Hematopoietic multipotent progenitor cell treated with erythropoietin and hydrocortisone succinate and interleukin-3 and kit ligand, for 15 days (in vitro differentiated cells): ENCODE measurements at places on chromosomes 4 and X.

- no peak for DNase-seq
Measured at GRCh38 chr4:113053883-113054282, 4.4 kb downstream of the ANK2 start.

DNA sequence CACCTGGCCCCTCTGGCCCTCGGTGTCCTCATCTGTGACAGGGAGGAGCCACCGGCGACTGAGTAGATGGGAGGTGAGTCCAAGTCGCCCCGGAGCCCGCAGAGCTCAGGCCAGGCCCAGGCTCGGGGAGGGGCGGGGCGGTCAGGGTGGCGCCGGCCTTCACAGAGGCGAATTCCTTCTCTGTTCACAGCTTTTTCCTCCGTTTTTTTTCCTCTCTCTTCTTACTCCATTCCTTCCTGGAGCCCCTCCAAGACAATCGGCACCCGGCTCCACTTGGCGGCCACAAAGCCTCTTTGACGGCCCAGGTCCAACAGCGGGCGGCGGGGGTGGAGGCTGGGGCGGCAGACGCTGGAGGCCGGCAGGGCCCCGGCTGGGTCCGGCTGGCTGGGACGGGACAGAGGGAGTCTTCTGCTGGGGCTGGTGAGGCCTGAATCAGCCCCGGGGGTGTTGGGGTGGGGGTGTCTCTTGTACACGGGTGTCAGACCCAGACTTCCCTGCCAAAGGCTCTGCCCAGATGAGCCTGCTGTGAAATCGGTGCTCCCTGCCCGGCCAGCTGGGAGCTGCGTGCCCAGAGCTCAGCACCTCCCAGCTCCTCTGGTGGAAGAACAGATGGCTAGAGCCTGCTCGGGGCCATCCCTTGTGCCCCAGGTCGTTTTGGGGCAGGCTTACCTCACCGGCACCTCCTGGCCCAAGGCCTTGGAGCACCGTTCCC is 22.6 kb downstream of the FGFRL1 start:
- no peak for DNase-seq

- DNase-seq: no peak
Measured at GRCh38 chr4:8341691-8342090, 72.1 kb downstream of the HTRA3 start.

GRCh38 chrX:96846841-96847240 is 36.9 kb upstream of the RPA4 start:
- DNase-seq: no peak

GRCh38 chr4:21211846-21212245 is 511.6 kb downstream of the PACRGL start:
- no peak for DNase-seq

GRCh38 chrX:39577985-39578869 is 519.5 kb downstream of the BCOR start:
- DNase-seq: no peak

DNA sequence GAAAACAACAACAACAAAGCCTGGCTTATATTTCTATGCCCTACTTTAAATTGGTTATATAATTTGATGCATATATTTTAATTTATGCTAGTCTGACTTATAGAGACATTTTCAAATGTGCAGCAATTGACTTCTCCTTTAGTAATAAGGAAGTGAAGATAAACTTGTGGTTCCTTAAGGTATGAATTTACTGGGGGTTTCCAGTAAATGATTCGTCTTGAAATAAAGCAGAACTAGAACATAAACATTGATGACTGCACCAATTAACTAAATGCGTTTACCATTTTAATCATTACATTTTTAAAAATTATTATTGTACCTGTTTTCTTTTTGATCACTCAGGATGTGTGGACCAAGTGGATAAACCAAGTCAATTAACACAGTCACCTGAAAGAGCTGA is 99.6 kb upstream of the CCSER1 start:
- DNase-seq: no peak

DNA sequence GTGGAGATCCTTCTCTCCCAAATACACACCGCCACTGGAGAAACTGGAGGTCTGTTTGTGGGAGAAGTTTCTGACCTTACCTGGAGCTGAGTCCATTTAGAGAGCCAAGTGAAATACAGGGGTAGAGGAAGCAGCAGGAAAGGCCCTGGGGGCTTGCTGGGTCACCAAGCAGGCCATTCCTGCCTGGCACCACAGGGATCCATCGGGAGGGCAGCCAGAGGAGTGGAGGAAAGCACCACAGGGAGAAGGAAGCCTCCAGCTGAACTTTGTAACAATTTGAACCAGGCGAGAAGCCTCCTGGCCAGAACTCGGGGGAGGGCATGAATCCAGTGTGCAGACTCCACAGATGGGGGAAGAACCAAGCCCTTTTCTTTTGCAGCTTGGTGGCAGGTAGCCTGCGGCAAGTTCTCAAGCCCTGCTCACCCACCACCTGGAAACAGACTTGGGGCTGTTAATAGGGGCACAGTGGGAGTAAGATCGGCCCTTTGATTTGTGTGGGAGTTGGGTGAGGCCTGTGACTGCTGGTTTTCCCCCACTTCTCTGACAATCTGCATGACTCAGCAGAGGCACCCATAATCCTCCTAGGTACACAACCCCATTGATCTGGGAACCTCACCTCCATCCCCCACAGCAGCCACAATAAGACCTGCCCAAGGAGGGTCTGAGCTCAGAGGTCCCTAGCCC is 94.6 kb downstream of the IRS4 start:
- no peak for DNase-seq

GRCh38 chrX:23737413-23737812 is 5.7 kb downstream of the ACOT9 start:
- DNase-seq: no peak
